ENCODE measurements at places on chromosomes 5 and 9. TPM values are rescaled to one million over a fixed set of nuclear protein-coding genes. Genes with fewer than 3 reads are reported as not detected.

Gene USP20
- total RNA-seq, result 11.8 TPM

Gene EXD3
- 12.6 TPM for total RNA-seq

Gene ROR2
- total RNA-seq, result 0.82 TPM

Gene SLC12A2
- 64.0 TPM for total RNA-seq

Gene FBP1
- total RNA-seq, result not detected
